ENCODE measurements at places on chromosomes 5 and 9.

DNA sequence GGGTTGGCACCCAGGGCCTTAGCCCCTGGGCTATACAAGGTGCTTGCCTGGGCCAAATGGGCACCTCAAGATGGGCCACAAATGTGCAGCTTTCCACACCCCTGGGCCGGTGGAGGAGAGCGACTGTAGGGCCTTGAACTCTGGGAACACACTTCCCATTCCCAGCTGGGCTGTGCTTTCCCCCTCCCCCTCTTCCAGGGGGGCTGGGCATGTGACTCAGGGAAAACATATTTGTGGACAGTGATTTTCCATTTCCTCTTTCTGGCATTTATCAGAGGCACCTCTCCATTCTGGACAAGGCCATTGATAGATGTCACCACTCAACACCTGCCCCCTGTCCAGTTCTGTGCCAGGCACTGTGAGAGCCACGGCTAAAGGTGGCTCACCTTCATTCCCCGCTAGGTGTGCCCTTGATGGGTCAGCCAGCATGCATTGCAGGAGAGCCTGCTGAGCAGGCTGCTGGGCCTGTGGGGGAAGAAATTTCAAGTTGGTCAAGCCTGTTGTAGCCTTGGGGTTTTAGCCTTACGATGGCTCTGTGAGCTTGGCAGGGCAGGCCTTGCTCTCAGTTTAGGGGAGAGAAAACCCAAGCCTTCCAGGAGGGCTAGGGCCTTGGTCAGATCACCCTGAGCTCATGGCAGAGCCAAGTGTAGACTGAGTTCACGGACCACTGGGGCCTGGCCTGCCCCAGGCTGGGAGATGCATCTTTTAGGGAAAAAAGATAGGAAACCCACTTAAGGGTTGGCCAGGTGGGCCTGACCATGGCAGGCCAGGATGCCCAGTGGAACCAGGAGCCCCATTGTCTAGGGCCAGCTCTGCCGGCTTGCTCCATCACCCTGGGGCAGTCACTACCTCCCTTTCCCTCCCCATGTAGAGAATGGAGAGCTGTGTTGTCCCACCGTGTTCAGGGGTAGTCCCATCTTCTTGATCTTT lies 113.9 kb downstream of the DAB2IP start:
- DNase-seq = no peak

- no peak for DNase-seq
These were observed 30.5 kb downstream of the USP20 start for GRCh38 chr9:129865668-129866320.

DNA sequence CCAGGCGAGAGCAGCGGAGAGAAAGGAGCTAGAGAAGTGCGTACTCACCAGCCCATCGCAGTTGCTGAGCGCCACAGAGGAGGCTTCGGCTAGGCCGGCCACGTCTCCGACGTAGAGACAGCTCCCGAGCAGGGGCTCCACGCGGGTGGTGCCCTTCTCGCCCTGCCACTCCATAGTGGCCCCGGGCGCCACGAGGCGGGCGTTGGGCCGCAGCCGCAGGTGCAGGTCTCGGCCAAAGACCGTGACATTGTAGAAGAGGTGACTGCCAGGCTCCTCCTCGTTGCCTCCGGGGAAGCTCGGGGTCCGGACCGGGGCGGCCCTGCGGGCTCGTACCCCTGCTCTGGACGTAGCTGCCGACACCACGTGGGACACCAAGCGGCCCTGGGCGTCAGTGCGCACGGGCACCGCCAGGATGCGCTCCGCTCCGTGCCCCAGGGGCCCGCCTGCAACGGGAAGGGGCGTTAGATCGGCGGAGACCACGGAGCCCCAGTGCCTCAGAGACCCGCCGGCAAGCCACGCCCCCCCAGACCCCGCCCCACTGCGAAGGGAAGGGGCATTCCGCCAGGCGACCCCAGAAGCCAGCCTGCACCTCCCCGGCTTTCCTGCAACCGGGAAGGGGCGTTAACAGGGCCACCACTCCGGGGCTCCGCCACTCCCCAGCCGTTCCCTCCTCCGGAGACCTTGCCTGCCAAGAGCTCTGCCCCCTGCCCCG lies 1.4 kb downstream of the ADAMTS2 start:
- DNase-seq = no peak

DNA sequence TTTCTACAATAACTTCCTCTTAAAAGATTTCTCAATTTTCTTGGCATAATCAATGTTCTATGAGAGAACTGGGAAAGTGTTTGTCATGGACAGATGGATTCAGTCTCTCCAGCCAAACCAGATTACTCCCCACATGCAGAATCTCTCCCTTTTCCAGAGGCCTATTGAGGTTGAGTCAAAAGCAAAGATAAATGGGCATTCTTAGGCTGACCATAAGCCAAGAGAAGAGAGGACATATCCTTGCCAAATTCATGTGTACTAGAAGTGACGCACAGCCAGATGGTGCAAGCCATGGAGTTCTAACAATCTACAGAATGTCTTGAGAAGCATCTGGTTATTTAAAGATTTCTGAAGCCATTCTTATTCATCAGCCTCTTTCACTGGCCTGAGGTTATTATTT lies 2115.0 kb downstream of the MAT2B start:
- no peak for DNase-seq

DNA sequence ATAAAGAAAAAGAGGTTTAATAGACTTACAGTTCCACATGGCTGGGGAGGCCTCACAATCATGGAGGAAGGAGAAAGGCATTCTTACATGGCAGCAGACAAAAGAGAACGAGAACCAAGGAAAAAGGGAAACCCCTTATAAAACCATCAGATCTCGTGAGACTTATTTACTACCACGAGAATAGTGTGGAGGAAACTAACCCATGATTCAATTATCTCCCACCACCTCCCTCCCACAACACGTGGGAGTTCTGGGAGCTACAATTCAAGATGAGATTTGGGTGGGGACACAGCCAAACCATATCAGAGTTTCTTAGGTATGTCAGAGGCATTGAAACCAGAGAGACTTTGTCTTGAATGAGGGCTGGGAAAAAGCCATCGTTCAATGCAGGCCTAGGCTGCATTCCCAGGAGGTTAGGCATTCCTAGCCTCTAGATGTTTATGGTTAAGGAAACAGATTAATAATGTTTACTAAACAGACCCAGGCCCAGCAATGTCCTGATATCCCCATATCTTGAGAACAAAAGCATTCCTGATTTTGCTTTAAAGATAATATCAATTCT lies 7.5 kb upstream of the PAIP1 start:
- no peak for DNase-seq

DNA sequence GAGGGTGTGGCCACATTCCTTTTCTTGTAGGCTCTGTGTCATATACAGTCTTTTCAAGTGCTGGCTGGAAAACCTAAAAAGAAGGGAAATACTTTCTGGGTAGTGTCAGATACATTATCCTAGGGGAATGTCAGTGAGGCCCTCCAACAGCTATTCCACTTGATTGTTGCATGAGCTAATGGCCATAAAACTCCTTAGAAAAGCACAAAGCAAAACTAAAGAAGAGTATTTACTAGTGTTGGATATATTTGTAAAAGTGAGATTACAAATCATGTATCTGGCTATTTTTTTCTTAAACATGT lies 829 bp downstream of the ANXA1 start:
- DNase-seq = no peak

DNA sequence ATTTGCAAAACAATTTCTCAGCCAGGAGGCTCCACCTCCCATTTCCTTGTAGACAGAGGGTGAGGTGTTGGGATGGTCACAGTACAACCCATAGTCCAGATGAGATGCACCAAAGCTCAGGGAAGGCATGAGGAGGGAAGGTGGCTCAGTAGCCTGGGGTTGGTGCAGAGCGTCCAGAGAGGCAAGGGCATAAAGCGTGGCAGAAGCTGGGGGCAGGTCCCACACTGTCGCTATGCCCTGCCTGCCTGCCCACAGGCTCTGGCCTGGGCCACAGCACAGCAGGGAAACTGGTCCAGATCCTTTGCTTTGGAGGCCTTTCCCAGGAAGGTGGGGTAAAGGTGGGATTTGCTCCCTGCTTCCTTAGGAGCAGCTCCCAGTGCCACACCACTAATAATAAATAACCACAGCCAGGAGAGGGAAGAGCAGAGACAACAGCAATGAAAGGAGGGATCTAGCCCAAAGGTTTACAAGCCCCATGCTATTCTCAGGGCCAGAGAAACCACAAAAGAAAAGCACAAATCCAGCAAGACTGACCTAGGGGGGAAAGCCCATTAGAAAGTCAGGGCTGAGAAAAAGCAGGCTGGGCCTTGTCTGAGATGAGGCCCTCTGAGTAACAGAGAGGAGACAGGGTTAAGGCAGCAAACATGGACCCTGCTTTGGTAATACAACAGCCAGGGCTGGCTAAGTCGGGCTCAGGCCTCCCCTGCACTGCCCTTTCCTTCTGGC lies 27.2 kb downstream of the PCDHGC5 start:
- no peak for DNase-seq

All from stimulated activated CD8-positive, alpha-beta memory T cell treated with anti-CD3 and anti-CD28 coated beads, Interleukin-7, amount 100 ng/mL, for 1 hour (primary cell).